Activated naive CD8-positive, alpha-beta T cell treated with anti-CD3 and anti-CD28 coated beads, Interleukin-2, amount 50 U/mL, for 24 hours (primary cell): ENCODE measurements at places on chromosomes 2 and 18.
A peak's percentile ranks its signal among the peaks of the same experiment; 100 is the strongest.

DNA sequence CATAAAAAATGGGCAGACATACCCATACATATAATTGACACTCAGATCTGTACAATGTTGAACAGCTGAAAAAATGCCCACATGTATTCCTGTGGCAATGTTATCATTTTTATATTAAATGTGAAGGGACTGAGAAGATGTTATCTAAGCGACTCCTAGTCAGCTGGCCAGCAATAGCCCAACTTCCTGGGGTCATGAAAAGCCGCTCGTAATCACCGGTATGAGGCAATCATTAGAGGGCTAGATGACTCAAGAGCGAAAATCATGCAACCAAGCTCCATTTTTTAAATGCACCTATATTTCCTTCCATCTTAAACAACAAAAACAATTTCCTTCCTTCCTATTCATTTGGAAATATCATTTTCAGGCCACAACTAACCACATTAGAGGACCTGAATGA, 274.6 kb upstream of the CCDC68 start:
- DNase-seq = no peak

- no peak for DNase-seq
Measured at GRCh38 chr18:598124-598589, 1.4 kb downstream of the CLUL1 start.

GRCh38 chr2:129912066-129912820, 67.2 kb upstream of the RAB6C start:
- no peak for DNase-seq

DNA sequence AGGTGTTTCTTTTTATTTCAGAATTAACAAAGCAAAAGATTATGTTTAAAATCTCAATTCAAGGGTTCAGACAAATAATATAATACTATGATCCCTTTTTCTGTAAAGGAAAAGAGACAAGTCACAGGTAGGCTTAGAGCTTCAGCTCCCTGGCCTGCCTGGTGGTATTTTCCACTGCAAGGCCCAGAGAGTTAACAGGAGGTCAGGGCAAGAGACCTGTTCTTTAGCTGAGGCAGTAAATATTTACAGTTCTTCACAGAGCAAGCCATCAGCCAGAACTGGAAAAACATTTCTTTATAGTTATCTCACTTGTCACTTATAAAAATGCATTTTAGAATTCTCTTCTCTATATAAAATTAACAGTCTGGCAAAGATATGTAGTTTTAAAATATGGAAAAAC, 70.1 kb downstream of the EPG5 start:
- DNase-seq = no peak

- DNase-seq = no peak
Measured at GRCh38 chr2:119645173-119645855, 33.7 kb upstream of the TMEM177 start.

DNA sequence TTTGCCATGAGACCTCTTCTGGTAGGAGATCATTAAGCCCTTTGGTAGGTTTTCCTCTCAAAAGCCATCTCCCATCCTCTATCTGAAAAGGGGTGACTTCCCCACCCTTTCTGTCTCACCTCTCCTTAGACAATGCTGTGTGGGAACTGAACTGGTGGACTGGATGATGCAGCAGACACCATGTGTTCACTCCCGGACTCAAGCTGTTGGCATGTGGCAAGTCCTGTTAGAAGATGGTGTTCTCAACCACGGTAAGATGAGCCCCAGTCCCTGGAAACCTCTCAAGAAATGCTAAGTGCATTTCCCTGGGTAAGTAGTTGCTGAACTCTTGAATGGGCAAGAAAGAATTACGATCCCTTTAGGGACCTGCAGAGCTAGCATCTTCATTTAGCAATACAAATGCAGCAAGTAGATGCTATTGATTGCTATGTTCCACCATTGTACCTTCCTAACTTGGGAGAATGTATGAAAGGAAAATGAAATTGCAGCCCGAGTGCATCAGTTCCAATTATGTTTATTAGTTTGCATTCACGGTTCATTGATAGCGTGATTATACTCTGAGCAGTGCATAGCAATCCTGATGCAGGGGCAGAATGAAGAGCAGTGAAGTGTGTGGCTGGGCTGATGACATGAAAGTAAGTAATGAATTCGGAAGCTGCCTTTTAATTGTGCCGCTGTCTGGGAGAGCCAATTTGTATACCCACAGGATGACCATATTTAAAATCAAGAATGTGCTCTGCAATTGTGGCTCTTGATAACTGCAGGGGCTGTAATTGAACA, 110.0 kb upstream of the MAP3K20 start:
- no peak for DNase-seq

DNA sequence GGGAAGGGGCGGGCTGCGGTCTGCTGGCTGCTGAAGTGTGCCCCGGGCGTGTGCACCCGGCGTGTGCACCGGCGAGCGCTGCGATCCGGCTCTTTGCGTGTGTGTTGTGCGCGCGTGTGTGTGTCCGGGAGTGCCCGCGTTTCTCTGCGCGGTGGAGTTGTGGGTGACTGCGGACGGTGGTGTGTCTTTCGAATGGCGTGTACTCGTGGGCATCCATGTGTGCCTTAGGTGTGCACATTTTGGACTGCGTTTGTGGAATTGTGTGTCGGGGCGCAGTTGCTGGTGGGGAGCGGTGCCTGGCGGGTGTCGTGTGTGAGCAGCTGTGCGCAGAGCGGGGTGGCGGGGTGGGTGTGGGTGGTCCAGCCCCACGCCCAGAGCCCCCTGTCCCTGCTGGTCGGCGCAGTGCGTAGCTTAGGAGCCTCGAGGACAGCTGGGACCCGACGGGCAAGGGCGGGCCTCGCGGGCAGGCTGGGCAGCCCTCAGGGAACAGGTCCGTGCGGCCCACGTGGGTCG, 533 bp downstream of the HPCAL1 start:
- peak; percentile 33 for DNase-seq

- no peak for DNase-seq
Measured at GRCh38 chr2:201176081-201176481, 6.9 kb upstream of the CASP10 start.

- no peak for DNase-seq
Measured at GRCh38 chr2:148161909-148162435, 141.1 kb downstream of the MBD5 start.

- DNase-seq = no peak
Measured at GRCh38 chr2:235733761-235734160, 239.9 kb downstream of the AGAP1 start.

DNA sequence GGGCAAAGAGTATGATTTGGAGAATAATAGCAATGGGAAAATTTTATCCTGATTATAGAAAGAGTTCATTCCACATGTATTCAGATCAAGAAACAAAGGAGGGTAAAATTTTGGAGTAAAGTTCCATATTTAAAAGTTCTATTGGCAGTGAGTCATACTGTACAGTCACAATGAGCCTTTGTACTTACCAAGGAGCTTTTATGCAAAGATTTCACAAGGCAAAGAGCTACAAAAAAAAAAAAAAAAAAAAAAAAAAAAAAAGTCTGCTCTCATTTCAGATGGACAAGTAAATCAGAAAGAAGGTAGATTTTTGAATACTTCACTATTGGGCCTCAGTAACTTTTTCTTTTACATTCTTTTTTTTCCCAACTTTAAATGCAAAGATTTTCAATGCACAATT, 1802.2 kb upstream of the PIK3C3 start:
- no peak for DNase-seq

DNA sequence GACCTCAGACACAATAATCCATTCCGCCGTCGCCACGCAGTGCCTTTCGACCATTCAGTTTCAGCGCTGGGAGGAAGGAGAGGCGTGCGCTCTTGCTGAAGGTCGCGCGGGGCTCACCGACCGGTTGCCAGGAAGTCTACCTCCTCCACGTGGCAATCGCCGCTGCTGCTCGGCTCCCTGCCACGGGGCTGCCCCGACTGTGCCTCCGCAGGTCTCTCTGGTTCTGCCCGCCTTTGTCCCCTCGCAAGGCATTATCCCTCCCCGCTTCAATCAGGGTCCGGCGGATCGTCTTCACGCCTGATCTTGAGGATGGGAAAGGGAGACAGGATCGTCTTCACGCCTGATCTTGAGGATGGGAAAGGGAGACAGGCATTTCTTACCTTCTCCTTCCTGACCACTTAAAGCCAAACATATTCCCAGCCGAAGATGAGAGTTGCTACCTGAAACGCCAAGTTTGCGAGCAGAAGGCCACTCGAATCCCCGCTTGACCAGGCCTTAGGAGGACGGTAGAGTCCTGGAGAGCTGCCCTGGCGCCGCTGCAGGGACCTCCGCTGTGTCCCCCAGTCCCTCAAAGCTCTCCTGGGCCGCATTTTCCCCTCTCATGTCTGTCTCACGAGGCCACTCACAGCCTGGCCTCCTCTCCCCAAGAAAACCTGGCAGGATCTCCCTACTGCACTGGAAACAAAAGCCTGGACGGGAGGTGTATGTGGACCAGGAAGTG, 4.3 kb upstream of the GPR45 start:
- DNase-seq = no peak

GRCh38 chr2:101340141-101340551, 31.6 kb upstream of the RNF149 start:
- no peak for DNase-seq

DNA sequence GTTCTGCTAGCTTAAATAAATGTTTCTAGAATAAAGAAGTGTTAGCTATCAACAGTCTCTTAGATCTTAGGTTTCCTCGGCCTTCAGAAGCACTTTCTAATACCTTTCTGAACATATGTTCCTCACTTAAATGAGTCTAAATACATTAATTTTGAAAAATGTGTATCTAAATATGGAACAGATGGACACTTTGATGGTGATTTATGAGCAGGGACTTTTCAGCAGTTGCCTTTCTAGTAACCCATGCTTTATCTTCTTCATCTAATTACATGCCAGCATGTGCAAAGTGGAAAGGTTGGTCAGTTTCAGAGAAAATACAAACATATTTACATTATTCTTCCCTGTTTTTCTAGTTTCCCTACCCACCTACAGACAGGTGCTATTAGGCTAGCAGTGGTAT, 797.0 kb upstream of the CHAC2 start:
- no peak for DNase-seq

DNA sequence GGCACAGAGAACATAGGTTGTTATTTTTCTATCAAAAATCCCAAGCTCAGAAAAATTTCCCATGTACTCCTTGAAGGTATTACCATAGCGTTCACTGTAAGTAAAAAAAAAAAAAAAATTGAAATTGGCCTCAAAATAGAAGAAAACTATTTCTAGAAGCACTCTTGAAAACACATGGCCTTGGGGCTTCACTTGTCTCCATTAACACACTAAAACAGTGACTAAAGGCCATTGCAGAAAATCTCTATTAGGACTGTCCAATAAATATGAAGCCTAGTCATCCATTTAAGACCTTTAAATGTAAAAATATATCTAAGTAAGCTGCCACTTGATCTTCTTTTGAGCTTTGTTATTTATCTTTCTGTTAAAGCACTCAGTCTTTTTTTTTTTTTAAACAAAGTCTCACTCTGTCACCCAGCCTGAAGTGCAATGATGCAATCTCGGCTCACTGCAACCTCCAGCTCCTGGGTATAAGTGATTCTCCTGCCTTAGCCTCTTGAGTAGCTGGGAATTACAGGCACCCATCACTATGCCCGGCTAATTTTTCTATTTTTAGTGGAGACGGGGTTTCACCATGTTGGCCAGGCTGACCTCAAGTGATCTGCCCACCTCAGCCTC, 35.8 kb downstream of the CCDC68 start:
- DNase-seq = no peak

DNA sequence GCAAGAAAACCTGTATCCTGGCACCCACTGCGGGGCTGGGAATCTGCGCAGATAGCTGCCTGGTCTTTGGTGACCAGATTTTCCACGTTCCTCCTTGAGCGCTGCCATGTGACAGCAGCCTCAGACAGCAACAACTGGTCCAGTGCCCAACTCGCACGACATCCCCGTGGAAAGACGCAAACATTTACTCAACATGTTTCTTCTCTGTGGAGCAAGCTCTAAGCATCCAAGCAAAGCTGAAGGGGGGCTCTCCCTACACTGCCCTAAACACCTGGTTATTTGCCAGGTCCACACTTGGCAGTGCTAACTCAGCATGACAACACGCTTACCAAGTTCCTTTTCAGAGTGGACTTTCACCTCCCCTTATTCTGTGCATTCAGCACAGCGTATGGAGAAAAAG, 11.3 kb downstream of the ZNF516 start:
- DNase-seq = no peak

GRCh38 chr2:65073879-65074565, 17.8 kb downstream of the CEP68 start:
- DNase-seq = no peak

DNA sequence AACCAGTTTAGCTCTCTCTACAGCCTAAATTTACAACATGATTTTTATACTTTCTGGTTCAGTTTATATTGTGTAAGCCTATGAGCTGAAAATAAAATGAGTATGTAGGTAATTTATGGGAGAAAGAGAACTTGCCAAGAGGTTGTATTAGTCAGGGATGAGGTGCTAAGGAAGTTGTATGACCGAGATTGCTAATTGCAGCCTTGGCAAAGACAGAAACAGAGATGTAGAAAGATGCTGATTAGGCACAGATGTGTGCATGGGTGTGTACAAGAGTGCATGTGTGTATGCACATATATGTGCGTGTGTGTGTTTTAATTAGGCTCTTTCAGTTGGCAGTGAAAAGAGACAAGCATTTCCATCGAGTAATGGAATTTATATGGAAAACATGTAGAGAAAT, 213.9 kb downstream of the FBXO15 start:
- no peak for DNase-seq

DNA sequence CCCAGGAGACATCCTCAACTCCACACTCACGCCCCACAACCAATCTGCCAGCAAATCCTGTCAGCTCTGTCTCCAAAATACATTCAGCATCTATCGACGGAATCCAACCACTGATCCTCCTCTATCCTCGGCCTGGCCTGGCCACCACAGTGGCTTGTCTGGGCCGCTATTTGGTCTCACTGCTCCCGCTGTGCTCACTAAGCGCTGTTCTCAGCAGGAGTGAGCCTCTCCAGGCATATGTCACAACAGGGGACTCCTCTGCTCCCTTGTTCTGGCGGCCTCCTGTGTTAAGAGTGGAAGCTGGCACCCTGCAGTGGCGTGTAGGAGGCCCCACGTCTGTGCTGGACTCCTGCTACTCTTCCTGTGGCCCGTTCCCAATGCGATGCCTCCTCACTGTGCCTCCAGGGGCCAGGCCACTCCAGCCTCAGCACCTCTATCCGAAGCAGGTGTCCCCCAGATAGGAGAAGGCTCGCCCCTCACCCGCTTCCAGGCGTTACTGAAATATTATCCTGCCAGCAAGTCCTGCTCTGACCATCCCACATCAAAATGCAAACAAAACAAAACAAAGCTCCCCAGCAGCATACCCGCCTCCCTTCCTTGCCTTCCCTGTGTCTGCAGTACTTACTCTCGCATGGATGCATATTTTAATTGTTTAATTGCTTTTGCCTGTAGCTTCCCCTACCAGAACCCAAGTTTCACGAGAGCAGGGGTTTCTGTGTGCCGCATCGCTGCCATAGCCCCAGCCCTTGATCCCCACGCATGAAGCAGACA, 39.9 kb downstream of the CENPO start:
- DNase-seq = no peak
